ENCODE measurements at places on chromosomes 6 and 20.

- no peak for DNase-seq
These were observed 260.9 kb downstream of the TAF4 start for GRCh38 chr20:61804752-61805295.

GRCh38 chr6:111623046-111623718 is 17.5 kb upstream of the TRAF3IP2 start:
- DNase-seq, result no peak

DNA sequence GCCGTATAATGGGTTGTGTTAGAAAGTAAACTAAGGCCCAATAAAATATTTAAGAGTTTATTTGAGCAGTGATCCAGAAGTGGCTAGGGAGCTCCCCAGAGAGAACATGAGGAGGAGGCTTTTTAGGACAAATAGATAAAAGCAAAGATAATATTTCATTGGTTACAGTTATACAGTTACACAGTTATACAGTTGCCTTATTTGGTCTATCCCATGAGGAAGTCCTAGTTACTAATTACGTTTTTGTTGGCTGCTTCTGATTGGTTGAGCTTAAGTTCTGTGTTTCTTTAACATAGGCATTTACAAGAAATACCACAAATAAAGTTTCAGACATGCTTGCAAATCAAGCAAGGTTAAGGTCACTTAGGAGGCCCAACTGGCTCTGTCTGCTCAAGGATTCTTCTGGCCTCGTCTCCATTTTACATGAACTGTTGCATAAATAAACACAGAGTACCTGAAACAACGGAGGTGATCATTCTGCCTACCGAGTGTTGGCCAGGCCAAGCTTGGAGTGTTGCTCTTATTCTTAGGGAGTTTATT is 7.0 kb downstream of the UBD start:
- DNase-seq, result no peak

DNA sequence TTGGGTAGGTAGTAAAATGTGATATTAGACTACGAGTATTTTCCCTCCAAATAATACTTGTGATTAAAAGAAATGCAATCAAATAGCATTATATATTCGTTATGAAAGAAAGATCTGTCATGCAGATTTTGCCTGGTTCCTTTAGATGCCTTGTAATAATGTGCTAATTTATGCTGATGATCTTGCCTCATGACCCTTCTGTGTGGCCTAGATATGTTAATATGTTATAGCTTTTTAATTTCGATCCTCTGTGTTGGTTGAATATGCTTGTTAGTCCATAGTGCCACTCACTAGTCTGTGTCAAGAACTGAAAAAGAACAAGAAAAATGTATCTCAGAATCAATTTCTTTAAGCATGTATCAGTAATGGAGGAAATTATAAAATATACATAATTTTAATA is 31.9 kb downstream of the CDKAL1 start:
- no peak for DNase-seq

DNA sequence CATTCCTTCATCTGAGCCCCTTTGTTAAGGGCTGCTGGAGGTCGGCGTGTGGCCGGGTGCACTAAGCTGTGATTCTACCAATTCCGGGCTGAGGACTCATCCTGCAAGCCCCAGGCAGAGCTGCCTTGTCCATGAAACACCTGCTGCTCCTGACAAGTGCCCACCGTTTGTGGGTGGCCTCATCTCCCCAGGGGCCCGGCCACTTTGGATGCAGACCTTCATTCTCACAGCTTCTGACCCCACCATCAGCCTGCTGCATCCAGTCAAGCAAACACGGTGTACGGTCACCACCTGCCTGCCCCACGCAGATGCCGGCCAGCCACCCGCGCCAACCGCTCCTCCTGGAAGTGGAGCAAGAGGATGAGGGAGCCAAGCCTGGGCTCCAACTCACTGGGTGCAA is 382.7 kb downstream of the THBS2 start:
- no peak for DNase-seq

- no peak for DNase-seq
These were observed 6.9 kb downstream of the MANBAL start for GRCh38 chr20:37296371-37296770.

- no peak for DNase-seq
These were observed 98.8 kb downstream of the SASH1 start for GRCh38 chr6:148441454-148441911.

DNA sequence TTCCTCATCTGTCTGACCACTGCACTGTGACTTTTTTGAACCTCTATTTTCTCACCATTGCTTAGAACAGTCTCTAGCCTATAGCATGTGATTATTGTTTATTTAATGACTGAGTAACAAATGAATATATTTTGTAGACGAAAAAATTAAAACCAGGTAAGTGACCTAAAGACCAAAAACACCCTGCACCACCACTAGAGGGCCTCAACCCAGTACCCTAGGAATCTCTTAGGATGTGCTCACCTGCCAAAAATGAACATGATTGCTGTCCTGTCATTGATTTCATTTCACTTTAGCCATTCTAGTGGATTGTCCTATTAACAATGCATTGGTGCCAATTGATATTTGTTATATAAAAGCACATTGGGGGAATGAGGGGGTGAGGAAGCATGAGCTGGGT is 199.1 kb downstream of the COL9A1 start:
- DNase-seq, result no peak

- no peak for DNase-seq
These were observed 73.0 kb upstream of the MYLIP start for GRCh38 chr6:16055852-16056251.

GRCh38 chr6:81999826-82000225 is 247.3 kb upstream of the TENT5A start:
- DNase-seq, result no peak

- no peak for DNase-seq
These were observed 36.2 kb upstream of the RGS17 start for GRCh38 chr6:153167061-153167891.

DNA sequence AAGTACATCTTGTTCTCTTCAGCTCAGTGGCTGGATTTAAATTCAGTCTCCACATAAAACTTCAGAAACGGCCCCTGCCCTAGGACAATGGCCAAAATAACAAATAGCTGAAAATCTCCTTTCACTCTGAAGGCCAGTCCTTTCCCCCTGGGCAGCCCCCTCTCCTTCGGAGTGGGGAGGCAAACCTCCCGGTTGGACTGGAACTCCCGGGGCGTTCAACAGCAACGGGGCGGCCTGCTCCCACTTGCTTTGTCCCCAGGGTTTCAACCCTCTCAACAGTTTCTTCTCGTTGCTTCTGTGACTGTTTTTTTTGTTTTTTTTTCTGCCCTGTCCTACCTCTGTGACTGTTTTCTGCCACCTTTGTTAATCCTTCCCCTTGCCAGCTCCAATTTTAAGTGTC is 102.6 kb upstream of the DUSP22 start:
- no peak for DNase-seq

GRCh38 chr6:473768-474452 is 82.4 kb downstream of the IRF4 start:
- no peak for DNase-seq

DNA sequence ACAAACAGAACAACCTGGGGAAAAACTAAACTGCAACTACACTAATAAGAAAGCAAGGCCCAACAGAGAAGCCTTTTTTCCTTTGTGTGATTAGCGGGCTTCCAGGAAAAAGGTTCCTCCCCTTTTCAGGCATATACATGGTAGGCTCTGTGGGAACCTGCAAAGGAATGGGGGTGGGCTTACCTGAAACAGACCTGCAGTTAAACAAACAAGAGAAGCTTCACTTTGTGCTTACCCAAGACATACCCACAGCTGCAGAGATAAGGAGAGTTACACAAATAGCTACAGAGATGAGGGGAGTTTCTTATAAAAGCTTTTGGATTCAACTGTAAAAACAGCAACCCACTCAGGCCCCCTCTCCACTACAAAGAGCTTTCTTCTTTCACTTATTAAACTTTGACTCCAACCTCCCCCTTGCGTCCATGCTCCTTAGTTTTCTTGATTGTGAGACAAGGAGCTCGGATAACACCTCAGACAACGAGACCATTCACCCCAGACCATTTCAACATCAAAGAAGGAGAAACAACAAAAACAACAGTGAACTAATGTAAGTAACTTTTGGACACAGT is 30.9 kb downstream of the RNF146 start:
- DNase-seq, result no peak

DNA sequence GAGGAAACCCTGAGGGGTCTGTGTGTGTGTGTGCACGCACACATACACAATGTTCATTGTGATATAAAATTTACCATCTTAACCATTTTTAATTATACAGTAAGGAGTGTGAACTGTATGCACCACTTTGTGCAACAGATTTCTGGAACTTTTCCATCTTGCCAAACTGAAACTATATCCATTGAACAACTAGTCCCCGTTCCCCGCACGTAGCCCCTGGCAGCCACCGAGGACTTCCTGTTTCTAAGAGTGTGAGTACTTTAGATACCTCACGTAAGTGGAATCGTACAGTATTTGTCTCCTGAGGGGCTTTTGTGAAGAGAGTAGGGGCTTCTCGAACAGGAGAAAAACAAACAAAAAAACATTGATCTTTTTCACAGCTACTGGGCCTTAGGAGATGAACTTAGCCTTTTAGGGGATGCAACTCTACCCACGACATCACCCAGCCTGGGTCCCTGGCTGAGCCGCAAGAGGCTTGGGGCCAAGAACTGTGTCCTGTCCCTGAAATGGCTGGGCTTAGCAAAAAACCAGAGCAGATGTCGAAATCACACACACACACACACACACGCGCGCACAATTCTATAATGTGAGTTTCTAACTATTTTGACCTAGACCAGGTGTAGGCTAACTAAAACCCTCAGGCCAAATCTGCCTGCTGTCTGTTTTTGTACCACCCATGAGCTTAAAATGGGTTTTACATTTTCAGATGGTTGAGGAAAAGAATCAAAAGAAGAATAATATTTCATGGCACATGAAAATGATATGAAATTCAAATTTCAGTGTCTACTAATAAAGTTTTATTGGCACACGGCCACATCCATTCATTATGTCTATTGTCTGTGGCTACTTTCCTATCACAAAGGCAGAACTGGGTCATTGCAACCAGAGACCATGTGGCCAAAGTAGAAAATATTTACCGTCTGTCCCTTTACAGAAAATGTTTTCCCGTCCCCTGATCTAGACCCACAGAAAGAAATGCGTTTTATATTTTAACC is 144.2 kb downstream of the EYA2 start:
- no peak for DNase-seq

GRCh38 chr20:2585811-2586210 is 49.4 kb downstream of the TMC2 start:
- DNase-seq, result no peak

GRCh38 chr6:125212377-125212776 is 58.8 kb downstream of the TPD52L1 start:
- no peak for DNase-seq

- no peak for DNase-seq
These were observed 2.0 kb downstream of the NEDD9 start for GRCh38 chr6:11230158-11231107.

DNA sequence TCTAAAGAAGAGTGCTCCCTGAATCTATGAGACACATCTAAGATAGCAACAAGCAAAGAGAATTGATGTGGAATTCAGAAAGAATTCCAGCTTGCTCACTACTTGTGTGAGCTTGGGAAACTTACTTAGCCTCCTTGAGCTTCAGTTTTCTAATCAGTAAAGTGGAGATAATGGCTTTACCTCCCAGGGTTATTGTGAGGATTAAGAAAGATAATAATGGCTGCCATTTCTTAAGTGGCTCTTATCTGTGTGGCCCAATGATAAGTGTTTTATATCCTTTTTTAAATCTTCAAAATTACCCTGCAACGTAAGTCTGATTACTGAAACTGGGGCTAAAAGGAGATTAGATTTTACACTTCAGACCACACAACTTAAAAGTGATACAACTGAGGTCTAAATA is 418.5 kb downstream of the LMBRD1 start:
- no peak for DNase-seq

- DNase-seq, result no peak
These were observed 67.2 kb downstream of the PTPN1 start for GRCh38 chr20:50577175-50578018.

- DNase-seq, result no peak
These were observed 246.5 kb downstream of the RIMS1 start for GRCh38 chr6:72132851-72133250.

GRCh38 chr6:135251498-135252441 is 70.7 kb downstream of the MYB start:
- no peak for DNase-seq

DNA sequence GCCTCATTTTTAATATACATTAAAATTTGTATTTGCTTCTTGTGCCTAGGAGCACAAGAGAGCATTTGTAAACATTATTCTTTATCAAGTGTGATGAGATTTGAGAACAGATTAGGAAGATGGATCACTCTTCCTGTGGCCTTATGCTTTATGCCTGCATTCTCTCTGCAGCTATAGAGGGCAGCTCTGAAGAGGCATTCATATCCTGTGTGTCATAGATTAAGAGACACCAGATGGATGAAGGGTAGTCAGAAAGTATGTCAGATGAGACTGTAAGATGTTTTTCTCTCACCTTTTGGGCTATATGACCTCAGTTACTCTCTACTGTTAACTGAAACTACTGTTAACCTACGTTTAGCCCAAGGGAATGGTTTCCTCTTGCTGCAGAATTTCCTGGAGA is 61.4 kb downstream of the DNAH8 start:
- no peak for DNase-seq

DNA sequence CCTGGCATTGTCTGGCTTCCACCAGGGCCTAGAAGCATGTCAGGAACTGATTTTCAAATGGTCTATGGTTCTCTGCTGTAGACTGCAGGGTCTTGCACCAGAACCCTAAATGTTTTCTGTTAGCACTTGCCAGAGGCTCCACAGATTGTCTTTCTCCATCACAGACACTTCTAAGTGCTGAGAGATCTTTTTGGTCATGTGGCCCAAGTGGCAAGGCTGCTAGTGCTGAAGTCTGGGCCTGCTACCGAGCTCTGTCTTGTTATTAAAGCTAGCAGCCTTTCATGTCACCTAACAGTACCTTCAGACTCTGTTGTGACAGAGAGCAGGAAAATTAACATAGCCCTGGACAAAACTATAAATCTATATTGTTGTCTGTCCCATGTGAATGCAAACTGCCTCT is 120.7 kb upstream of the BACH2 start:
- no peak for DNase-seq

DNA sequence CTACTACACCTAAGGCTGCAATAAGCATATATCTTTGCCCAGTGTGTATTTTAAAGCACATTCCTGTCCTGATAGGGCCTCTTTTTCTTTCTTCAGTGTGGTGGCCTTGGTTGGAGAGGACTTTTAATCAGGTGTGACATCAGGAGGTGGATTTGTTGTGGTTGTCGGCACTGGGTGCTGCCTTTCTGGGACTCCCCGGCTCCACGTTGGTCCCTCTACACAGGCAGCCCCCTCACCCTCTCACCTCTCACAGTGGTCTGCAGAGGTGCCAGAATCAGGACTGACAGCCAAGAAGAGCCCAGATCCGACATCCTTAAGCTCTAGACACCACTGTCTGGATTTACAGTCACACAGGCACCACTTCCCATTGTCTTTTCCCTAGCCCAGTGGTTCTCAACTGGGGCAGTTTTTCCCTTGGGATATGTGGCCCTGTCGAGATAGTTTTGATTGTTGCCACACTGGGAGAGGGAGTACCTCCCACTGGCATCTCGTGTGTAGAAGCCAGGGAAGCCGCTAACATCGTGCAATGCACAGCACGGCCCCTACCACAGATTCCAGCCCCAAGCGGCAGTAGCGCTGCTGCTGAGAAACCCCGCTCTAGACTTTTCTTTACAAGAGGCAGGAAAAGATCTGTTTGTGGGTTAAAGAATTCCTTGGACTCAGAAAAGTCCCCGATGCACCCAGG is 314.1 kb downstream of the QKI start:
- DNase-seq, result no peak
